ENCODE measurements at places on chromosomes 1 and 21. TPM values are rescaled to one million over a fixed set of nuclear protein-coding genes. Genes with fewer than 3 reads are reported as not detected.

GRCh38 chr1:219880765-219881457 lies 47.4 kb downstream of the SLC30A10 start:
- no peak overlapping the region for H3K4me3 ChIP-seq
- DNase-seq: no peak
- H3K27ac ChIP-seq: no peak overlapping the region
- no peaks in the 10 kb centered on the region for H3K36me3 ChIP-seq

DNA sequence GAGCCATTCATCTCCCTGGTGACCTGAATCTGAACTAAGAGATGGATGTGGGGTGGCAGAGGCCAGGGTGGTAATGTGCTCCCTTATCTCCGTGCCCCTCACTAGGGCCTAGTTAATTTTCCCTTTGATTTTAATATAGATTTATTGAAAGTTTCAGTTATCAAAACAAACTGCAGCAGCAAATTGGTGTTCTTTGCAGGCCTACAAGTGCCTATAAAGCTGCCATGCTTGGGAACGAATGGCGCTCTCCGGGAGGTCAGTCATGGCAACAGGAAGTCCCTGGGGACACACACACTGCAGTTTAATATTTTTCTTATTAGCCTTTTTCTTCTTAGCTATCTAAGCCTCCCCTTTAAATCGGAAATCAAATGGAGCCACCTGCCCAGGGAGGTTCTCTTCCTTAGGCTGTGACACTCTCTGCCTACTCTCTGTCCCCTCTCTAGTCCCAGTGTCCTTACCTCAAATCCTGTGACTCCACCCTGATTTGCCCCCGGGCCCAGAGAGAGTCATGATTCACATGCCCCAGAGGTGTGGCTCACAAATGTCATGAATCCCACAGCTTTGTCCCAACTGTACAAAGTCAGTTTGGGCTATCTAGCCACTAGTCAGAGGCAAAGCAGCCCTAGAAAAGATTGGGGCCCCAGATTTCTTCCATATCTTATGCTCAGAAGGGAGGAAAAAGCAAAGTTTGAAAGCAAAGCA lies 4.3 kb upstream of the ERI3 start:
- H3K4me3 ChIP-seq: no peak overlapping the region
- no peaks in the 10 kb centered on the region for H3K27me3 ChIP-seq
- no peak for DNase-seq
- H3K36me3 ChIP-seq: no peaks in the 10 kb centered on the region

DNA sequence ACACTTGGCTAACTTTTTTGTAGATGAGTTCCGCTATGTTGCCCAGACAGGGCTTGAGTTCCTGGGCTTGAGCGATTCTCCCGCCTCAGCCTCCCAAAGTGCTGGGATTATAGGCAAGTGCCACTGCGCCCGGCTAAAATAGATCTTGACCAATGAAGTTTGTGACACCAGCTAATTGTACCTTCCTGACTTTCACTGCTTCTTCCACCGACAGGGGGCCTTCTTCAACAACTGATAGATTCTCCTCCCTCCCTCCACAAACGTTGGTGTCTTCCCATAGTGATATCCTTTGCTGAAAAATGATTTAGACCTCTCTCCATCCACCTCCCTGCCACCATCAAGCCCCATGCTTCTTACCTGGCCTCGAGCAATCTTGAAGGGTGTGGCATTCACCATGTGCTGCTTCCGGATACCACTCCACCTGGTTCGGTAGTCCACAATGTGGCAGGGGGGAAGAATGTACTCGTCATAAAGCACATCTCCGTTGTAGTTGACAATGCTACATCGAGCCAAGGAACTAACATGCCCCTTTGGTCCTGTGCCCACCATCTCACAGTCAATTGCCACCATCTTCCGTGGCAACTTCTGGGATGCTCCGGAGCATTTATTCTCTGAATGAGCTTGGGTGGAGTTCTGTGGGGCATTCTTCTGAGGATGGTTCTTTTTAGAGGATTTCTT lies 1.6 kb upstream of the METTL25B start:
- peak overlapping the region; percentile 77 for H3K4me3 ChIP-seq
- DNase-seq: no peak
- H3K27me3 ChIP-seq: no peaks in the 10 kb centered on the region

GRCh38 chr1:89063094-89063493 lies 1.9 kb downstream of the GBP1 start:
- no peak for DNase-seq
- peaks cover 41% of the 10 kb centered on the region for H3K4me1 ChIP-seq
- no peaks in the 10 kb centered on the region for H3K27me3 ChIP-seq
- H3K27ac ChIP-seq: peak overlapping the region; percentile 85

KIF2C gene
- total RNA-seq: 1.2 TPM

TCHH gene
- total RNA-seq: under 0.01 TPM

DNA sequence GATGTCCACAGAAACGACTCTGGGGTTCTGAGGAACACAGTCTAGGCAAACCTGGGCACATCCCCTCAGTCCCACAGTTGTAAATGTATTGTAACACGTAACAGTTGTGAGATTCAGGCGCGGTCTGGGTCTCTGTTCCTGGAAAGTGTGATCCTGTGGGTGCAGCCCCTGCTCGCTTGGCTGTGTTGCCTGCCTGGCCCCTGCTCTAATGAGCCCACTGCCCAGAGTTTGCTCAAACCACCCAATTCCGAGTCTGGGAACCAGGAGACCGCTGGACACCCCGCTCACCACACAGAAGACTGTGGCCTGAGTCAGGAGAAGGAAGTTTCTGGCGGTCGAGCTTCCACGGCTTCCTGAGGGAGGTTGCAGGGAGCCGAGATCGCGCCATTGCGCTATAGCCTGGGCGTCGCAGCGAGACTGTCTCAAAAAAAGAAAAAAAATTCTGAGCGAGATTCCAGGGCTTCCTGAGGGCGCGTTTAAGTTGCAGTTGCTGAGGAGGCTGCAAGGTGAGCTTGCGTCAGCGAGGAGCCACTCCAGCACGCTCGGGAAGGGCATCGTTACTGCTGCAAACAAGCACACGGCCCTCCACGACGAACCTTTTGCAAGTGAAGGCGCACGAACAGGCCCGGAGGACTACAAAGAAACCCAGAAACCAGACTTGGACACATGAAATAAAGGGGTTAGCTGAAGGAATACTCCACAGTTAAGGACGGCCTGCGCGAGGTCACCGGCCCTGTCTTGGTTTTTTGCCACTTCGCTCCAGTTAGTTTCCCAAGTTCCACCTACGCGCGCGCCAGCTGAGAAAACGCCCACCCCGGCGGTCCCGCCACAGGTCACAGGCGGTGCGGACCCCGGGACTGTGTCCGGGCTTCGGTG lies 1.1 kb downstream of the C21orf58 start:
- H3K27ac ChIP-seq: no peak overlapping the region
- H3K4me3 ChIP-seq: peak overlapping the region; percentile 98
- peaks cover 5% of the 10 kb centered on the region for H3K36me3 ChIP-seq

DNA sequence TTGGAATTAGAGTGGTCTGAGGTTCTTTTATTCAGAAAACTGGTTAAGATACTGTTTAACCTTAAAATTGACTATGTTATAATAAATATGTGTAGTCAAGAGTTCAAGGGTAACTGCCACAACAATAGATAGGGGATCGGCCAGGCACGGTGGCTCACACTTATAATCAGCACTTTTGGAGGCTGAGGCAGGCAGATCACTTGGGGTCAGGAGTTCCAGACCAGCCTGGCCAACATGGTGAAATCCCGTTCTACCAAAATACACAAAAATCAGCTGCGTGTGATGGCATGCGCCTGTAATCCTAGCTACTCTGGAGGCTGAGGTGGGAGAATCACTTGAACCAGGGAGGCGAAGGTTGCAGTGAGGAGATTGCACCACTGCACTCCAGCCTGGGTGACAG lies 39.5 kb downstream of the PDC start:
- peaks cover 5% of the 10 kb centered on the region for H3K4me1 ChIP-seq
- no peak overlapping the region for H3K27ac ChIP-seq
- H3K4me3 ChIP-seq: no peak overlapping the region
- no peak for DNase-seq

GRCh38 chr1:228337711-228338520 lies 68.7 kb downstream of the TRIM11 start:
- no peaks in the 10 kb centered on the region for H3K27me3 ChIP-seq
- no peak overlapping the region for H3K4me3 ChIP-seq
- no peak overlapping the region for H3K27ac ChIP-seq
- peaks cover 11% of the 10 kb centered on the region for H3K36me3 ChIP-seq
- DNase-seq: no peak
